ENCODE measurements at places on chromosomes 13 and 19.
A peak's percentile ranks its signal among the peaks of the same experiment; 100 is the strongest.

- DNase-seq: no peak
Observed at GRCh38 chr19:7236153-7236552, 58.1 kb downstream of the INSR start.

- no peak for DNase-seq
Observed at GRCh38 chr13:42355092-42355485, 83.1 kb downstream of the AKAP11 start.

DNA sequence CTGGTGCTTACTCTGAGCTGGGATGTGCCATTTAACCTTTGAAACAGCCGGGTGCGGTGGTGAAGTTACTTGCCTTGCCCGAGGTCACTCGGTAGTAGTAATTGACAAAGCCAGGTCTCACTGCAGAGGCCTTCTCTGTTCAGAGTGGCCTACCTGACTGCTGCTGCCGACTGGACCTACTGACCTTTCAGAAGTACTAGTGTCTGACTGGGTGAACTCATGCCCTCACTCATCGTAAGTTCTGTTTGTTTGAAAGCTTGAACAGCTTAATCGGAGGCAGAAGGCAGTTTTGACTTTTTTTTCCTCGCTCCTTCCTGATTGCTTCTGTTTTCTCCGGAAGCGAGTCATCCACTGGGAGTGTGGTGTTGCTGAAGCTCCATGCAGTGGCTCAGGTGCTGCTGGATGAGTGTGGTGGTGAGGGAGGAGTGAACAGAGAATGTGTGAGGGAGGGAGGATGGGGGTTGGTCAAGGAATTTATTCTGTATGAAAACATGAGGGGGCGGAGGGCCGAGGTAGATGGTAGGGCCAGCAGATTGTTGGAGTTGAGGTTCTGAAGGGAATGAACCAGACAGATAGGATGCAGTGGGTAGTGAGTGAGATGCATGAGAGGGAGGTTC is 2.7 kb downstream of the SPINT2 start:
- DNase-seq: peak; percentile 52

DNA sequence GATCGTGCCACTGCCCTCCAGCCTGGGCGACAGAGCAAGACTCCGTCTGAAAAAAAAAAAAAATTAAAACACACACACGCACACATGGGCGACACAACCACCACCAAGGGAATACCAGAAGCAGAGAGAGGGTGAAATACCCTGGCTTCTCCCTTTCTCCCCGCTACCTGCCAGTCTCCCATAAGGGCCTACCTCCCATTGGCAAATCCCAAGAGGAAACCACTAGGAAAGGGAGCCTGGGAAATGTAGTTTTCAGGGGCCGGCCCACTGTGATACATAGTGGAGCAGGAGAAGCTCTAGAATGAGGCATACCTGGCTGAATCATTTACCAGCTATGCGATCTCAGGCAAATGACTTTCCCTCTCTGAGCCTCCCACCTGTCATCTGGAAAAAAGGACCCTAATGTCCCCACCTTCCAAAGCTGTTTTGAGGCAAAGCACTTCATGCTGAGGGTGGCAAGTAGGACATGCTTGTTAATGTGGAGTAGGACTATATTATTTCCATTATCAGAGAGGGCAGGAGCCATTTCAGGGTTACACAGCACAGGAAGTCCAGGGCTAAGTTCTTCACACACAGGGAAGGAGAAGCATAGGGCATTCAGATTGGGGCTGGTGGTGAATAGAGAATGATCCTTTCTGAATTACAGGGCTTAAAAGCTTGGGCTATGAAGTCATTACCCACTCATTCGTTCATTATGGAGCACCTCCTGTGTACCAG is 14.3 kb upstream of the HNRNPUL1 start:
- no peak for DNase-seq

DNA sequence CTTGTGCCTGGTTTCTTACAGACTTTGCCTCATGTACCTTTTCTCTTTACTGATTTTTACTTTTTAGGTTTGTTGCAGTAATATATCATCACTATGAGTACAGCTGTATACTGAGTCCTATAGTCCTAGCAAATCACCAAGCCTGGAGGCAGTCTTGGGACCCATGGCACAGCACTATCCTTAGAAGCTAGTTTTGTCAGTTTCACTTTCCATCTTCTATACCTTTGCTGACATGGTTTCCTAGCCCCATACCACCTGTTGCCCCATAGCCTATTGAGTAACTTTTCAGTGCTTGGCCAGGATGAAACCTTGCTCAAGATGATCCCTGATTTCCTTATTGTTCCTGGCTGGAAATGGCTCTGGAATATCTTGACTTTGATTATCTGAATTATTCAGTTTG is 826.4 kb downstream of the GPC5 start:
- DNase-seq: no peak

- no peak for DNase-seq
Observed at GRCh38 chr13:78655007-78655406, 3.9 kb downstream of the OBI1 start.

- no peak for DNase-seq
Observed at GRCh38 chr13:76086729-76087128, 450.6 kb downstream of the LMO7 start.

GRCh38 chr13:96172066-96172465 is 82.2 kb downstream of the HS6ST3 start:
- no peak for DNase-seq

- no peak for DNase-seq
Observed at GRCh38 chr19:4455719-4456475, 1.7 kb downstream of the UBXN6 start.

DNA sequence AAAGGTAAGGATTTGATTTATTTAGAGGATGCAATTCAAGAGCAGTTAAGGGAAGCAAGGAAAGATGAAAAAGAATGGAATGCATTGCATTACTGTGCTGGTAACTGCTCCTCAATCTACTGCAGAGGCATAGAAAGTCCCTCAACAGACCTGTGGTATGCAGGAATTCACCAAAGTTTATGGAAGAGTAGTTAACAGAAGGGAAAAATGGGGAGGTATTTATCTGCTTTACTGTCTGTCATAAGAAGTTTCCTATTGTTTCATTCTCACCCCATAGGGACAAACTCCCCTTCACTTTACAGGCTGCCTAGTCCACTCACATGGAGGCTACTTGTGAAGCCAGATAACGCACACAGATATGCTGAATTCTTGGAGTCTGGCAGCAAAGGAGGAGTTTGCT is 354.9 kb upstream of the SPRY2 start:
- DNase-seq: no peak

GRCh38 chr13:38444904-38445303 is 95.3 kb downstream of the UFM1 start:
- DNase-seq: no peak

GRCh38 chr19:49687566-49688316 is 1.7 kb upstream of the ADM5 start:
- DNase-seq: no peak

- no peak for DNase-seq
Observed at GRCh38 chr19:1609103-1609396, 3.8 kb upstream of the UQCR11 start.

GRCh38 chr19:14561847-14562351 is 10.0 kb downstream of the NDUFB7 start:
- DNase-seq: no peak

GRCh38 chr13:47665043-47665442 is 336.0 kb downstream of the SUCLA2 start:
- DNase-seq: no peak

GRCh38 chr13:107600971-107601370 is 614.4 kb downstream of the LIG4 start:
- no peak for DNase-seq

- no peak for DNase-seq
Observed at GRCh38 chr13:70630247-70630646, 522.0 kb upstream of the KLHL1 start.

Data from breast epithelium (tissue), 4 donors.